Thymus (tissue), 14 donors: ENCODE measurements at places on chromosomes 4 and X. TPM values are rescaled to one million over a fixed set of nuclear protein-coding genes. Genes with fewer than 3 reads are reported as not detected.

The CD38 gene
- total RNA-seq, result 47.6 TPM

The F9 gene
- not detected for total RNA-seq

- no peak overlapping the region for H3K4me3 ChIP-seq
- no peak for DNase-seq
- H3K27me3 ChIP-seq, result peaks cover 7% of the 10 kb centered on the region
These were observed 8.9 kb upstream of the IRAK1 start for GRCh38 chrX:154028502-154029184.

GRCh38 chr4:14816623-14817261 lies 185.5 kb upstream of the CPEB2 start:
- H3K4me3 ChIP-seq, result no peak overlapping the region
- no peaks in the 10 kb centered on the region for H3K36me3 ChIP-seq
- no peak for DNase-seq
- H3K27me3 ChIP-seq, result no peaks in the 10 kb centered on the region
- H3K27ac ChIP-seq, result no peak overlapping the region

- no peak for DNase-seq
- no peaks in the 10 kb centered on the region for H3K27me3 ChIP-seq
- H3K27ac ChIP-seq, result no peak overlapping the region
- no peak overlapping the region for H3K4me3 ChIP-seq
These were observed 117.0 kb downstream of the DCK start for GRCh38 chr4:71110499-71110898.
